ENCODE measurements at places on chromosomes 13 and 19. TPM values are rescaled to one million over a fixed set of nuclear protein-coding genes. Genes with fewer than 3 reads are reported as not detected.

The CLEC17A gene
- not detected for polyA plus RNA-seq

The ADGRE2 gene
- not detected for polyA plus RNA-seq

The KLK3 gene
- polyA plus RNA-seq: not detected

The GGACT gene
- polyA plus RNA-seq: 15.1 TPM

The ZNF439 gene
- polyA plus RNA-seq: 4.6 TPM

The FFAR1 gene
- not detected for polyA plus RNA-seq

The ZSCAN4 gene
- not detected for polyA plus RNA-seq

The C19orf38 gene
- polyA plus RNA-seq: not detected

The NKG7 gene
- polyA plus RNA-seq: 5.9 TPM

The TMIGD2 gene
- 16.9 TPM for polyA plus RNA-seq

The TDRD12 gene
- polyA plus RNA-seq: 0.35 TPM

The CYP2S1 gene
- not detected for polyA plus RNA-seq

The DENND1C gene
- polyA plus RNA-seq: 42.3 TPM

The KIR2DL3 gene
- not detected for polyA plus RNA-seq

The CNMD gene
- polyA plus RNA-seq: not detected

The SULT2B1 gene
- polyA plus RNA-seq: 0.82 TPM

Measured in CD4-positive, CD25-positive, alpha-beta regulatory T cell (primary cell).